ENCODE measurements at places on chromosomes 16 and 17. TPM values are rescaled to one million over a fixed set of nuclear protein-coding genes. Genes with fewer than 3 reads are reported as not detected.
A peak's percentile ranks its signal among the peaks of the same experiment; 100 is the strongest.

DNA sequence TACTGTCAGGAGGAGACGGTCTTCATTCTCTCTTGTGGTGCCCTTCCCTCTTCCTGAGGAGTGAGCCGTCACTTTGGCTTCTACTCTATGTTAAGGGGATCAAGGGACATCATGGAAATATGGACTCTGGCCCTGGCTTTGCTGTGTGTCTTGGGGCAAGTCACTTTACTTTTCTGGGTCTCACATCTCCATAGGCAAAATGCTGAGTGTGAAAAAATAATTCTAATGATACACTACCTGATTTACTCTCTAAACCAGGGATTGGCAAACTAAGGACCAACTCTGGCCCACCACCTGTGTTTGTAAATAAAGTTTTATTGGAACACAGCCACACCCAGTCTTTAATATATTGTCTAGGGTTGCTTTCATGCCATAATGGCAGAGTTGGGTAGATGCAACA is 548.7 kb upstream of the CDH5 start:
- DNase-seq = no peak

The DBNDD1 gene
- not detected for total RNA-seq

The KRTAP2-1 gene
- not detected for total RNA-seq

The TTC19 gene
- 35.3 TPM for total RNA-seq

GRCh38 chr17:63529711-63530556 is 6.8 kb downstream of the KCNH6 start:
- DNase-seq = no peak

DNA sequence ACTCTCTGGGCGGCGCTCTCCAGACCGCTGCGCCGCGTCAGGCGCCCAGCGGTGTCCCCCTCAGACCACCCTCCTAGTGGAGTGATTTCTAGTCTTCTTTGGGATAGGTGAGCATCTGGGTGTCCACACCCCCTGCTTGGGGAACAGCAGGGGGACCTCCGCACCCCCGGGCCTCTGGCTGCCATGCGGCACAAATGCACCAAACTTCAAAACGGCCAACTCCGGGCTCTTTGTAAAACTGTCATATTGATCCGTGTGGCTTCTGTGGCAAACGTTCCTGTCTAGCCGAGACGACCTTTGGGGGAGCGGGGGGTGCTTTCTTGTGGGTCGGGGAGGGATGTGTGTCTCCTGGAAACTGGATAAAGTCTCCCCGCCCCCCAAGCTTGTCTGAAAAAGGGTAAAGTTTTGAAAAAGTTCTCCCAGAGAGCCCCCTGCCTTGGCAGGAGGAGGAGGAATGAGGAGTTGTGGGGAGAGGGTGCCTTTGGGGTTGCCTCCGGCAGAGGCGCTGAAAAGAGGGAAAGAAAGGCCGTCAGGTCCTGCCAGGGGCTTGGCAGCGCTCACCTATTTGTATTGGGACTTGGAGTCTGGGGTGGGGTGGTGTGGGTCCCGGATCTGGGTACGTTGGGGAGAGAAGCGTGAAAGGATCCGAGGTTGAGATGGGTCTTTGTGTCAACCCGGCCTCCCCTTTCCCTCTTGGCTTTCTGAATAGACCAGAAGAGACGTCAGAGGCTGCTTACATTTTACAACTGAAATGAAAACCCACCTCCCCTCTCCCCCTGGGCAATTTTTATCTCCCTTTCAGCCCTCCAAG is 2.2 kb upstream of the CHD3 start:
- DNase-seq = peak; percentile 87

GRCh38 chr16:56781528-56781961 is 51.6 kb downstream of the NUP93 start:
- DNase-seq = no peak

DNA sequence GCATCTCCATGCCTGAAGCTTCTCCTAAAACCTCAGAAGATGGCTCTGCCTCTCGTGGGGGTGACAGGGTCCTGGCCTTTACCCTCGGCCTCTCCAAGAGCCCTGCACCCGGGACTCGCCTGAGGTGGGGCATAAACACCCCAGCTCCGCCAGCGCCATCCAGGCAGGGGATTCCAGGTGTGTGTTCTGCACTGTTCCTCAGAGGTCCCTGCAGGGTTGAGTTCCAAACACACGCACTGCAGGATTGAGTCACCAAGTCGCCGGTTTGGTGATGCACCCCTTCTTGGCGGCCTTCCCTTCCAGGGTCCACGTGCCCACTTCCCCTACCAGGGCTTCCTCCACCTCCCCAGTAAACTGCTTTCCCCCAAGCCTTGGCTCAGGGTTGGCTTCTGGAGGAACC is 40.0 kb upstream of the RBFOX3 start:
- DNase-seq = no peak

The C16orf74 gene
- total RNA-seq = 0.19 TPM

DNA sequence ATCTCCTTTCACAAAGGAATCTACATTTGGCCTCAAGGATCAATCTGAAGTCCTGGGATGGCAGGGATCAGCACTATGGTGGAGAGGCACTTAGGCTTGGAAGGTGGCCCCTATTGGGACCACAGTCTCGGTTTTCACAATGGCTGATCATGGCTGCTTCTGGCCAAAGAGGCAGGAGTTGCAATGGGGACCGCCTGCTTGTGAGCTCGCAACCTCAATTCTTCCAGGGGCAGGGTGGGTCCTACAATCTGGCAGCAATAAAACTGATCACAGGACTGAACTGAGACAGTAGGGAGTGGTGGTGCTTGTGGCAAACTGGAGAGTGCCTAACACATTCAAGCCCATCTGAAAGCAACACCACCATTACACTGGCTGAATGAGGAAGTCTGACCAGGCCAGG is 83.1 kb downstream of the NETO2 start:
- no peak for DNase-seq

DNA sequence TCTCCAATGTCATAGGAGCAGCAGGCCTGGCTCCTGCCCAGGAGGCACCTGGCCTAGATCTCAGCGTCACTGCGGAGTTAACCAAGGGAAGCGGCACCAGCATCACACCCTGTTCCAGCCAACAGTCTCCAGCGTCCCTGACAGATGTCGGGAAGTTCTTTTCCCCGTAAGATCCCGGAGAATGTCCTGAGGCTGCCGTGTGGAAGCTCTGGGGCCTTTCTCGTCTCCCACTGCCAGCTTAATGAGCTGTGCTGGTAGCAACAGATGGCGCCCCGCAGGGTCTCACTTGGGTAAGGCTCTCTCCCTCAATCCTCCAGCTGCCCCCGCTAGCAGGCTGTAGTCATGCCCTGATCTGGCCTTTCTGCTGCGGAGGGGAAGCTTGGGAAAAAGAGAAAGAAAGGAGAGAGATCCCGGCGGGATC is 57.5 kb downstream of the MARCHF10 start:
- no peak for DNase-seq

DNA sequence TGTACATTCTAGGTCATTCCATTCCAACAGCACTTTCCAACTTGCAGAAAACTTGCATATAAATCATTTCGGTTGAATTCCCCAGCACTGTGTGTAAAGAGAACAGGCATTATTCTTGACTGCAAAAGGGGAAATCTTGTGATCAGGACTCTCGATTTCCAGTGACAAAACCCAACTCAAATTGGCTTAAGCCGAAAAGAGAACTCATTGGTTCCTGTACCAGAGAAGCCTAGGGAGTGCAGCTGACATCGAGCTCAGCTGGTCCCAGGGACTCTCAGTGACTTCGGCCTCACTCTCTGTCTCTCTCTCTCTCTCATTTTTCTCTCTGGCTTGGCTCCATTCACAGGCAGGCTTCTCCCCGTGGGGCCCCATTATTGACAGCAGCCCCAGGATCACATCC is 30.7 kb downstream of the CD300LF start:
- DNase-seq = no peak

The CCL1 gene
- 111 TPM for total RNA-seq

The CHTF8 gene
- total RNA-seq = 124 TPM

- peak; percentile 59 for DNase-seq
Measured at GRCh38 chr17:43309505-43310332, 75.9 kb upstream of the RNU2-1 start.

GRCh38 chr17:45270828-45271418 is 9.0 kb upstream of the SPATA32 start:
- peak; percentile 86 for DNase-seq

- no peak for DNase-seq
Measured at GRCh38 chr16:84244728-84245127, 4.9 kb upstream of the KCNG4 start.

- DNase-seq = peak; percentile 71
Measured at GRCh38 chr17:42760652-42761581, at the start of gene RAMP2. RAMP2 (plus strand) TSS chr17:42761227; CDS start chr17:42761262, 35 bp downstream.

The SLFN14 gene
- total RNA-seq = 0.07 TPM

The CDC6 gene
- 142 TPM for total RNA-seq

DNA sequence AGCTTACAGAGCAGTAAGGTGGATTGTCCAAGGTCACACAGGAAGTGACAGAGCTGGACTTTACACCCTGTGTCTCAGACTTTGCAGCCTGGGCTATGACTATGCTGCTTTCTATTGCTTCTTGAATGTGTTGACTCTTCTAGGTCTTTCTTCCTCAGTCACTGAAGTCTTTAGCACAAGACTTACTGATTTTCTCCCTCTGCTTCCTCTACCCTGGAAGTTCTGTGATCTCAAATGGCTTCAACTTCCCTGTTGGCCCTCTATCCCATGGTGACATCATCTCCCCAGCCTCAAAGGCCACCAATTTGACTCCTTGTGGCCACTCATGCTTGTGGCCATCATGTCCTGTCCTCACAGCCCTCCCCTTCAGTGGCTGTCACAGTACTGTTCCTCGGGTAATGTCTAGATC is 181.3 kb downstream of the HS3ST3A1 start:
- DNase-seq = no peak

The ASGR1 gene
- 1.9 TPM for total RNA-seq

- no peak for DNase-seq
Measured at GRCh38 chr16:83674931-83675535, 132.7 kb upstream of the HSBP1 start.

The FNDC8 gene
- total RNA-seq = not detected

DNA sequence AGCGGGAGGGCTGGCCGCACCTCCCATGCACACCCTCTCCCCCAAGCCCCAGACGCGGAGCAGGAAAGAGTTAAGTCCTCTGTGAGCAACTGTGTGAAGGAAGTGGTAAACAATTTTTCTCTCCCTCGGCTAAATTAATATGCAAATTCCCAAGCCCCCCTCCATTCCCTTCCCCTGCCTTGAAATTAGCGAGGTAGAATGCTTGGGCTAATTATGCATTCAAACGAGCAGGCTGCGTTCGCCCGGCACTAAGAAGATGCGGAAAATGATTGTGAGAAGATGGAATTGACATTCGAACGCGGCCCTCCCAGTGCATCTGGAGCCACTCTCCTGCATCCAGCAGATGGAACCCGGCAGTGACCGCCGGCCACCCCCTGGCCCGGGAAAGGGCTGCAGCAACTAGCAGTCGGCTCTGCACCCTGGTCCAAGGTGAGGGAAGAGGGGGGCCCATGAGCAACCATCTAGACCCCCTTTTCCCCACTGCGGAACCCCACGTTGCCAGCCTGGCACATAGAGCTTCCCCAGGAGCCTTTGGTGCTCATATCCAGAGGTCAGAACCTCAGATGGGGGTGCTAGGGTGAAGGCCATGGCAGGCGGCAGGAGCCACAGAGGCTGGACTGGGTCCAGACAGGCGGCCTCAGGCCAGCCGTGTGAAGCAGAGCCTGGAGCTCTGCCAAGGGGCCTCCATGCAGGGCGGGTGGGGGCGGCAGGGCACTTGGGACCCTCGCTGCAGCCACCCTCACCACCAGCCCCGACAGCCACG is 49.1 kb upstream of the ACSF3 start:
- no peak for DNase-seq

DNA sequence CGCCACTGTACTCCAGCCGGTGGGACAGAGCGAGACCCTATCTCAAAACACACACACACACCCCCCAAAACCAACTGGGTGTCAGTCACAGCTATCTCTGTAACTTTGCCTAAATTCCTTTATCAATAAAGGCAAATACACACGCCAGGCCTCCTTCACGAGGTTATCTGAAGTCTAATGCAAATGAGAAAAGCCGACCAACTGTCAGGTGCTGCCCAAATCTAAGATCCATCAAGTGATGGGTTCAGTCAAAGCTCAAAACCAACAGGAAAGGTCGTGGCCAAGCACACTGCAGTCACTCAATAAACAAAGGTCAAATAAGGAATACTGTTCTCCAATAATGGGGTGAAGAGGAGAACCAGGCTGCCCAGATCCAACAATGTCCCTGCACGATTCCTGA is 1.1 kb downstream of the ANKFY1 start:
- DNase-seq = no peak

The CCDC78 gene
- total RNA-seq = 8.0 TPM

GRCh38 chr17:75250009-75250471 is 11.4 kb downstream of the GGA3 start:
- DNase-seq = peak; percentile 90

DNA sequence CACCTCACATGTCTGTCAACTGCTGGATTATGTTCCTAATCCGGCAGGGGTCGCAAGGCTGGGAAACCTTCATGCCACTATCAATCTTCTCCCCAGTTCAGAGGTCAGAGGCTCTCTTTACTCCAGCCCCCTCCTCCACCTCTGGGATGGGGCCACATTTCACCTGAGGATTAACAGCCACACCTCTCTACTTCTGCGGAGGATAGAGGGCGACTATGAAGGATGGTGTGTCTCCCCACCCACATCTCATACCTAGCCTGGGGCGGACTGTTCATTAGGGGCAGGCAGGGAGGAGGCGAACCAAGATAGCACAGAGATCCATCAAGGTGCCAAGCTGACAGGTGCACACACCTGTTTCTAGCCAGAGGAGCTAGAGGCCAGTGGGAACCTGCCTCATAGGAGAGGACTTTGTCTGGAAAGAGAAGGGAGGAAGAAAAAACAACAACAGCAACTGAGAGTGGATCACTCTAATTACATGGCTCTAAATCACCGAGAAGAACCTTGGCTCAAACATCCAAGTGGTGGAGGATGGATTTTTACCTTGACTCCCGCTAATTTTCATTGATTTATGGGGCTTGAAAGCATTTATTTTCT is 41.9 kb upstream of the SKAP1 start:
- DNase-seq = no peak

DNA sequence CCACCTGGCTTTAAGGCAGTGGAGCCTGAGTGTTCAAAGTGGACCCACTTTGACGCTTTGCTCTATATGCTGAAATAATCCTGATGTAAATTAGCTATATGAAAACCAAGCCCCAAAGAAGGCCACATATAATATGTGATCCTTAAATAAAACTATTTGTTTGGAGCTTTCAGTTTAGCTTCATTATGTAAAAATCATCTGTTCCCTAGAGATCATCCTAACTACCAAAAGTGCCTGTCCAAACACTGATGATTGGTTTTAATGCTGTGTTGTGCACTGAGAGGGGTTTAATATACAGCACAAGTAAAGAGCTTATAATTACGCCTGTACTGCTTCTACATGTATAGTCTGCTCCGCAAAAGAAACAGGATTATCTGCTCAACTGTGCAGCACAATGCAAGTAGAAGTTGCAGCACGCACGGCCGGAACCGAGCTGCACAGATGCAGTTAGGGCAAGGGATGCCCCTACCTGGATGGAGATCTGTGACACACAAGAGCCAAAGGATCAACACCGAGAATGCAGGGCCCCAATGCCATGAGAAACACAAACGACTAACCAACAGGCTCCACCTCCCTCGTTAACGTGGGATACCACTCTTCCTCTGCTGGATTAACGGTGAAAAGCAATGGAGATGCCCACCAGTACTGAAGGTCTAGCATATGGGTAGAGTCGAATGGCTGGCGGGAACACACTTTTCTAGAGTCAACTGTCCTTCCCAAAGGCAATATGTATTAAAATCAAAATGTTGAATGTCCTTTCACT is 20.5 kb downstream of the USP7 start:
- DNase-seq = no peak
